GM04503 (cell line): ENCODE measurements at places on chromosomes 13 and 19.

DNA sequence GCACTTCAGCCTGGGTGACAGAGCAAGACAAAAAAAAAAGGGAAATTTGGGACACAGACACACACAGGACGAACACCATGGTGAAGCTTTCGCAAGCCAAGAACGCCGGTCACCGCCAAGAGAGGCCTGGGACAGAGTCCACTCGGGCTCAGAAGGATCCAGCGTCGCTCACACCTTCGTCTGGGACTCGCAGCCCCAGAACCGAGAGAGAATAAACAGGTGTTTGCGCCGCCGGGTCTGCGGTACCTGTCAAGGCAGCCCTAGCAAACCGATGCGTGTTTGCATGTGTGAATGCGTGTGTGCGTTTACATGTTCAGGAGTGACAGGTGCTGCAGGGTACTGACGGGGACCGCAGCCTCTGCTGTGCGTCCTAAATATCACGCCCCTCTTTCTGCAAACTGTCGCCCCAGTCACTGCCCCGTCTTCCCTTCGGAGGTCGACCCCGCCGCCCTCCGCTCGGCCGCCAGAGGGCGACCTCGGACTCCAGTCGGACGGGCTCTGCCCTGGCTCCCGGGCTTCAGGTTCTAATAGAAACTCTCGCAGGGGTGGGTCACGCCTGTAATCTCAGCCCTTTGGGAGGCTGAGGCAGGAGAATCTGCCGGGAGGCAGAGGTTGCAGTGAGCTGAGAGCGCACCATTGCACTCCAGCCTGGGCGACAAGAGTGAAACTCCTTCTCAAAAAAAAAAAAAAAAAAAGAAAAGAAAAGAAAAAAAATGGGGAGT is 11.8 kb upstream of the CSNK1G2 start:
- DNase-seq: no peak

GRCh38 chr19:1599460-1599846 is 5.8 kb downstream of the UQCR11 start:
- DNase-seq: no peak

GRCh38 chr13:28655561-28655960 is 3.4 kb upstream of the POMP start:
- no peak for DNase-seq

DNA sequence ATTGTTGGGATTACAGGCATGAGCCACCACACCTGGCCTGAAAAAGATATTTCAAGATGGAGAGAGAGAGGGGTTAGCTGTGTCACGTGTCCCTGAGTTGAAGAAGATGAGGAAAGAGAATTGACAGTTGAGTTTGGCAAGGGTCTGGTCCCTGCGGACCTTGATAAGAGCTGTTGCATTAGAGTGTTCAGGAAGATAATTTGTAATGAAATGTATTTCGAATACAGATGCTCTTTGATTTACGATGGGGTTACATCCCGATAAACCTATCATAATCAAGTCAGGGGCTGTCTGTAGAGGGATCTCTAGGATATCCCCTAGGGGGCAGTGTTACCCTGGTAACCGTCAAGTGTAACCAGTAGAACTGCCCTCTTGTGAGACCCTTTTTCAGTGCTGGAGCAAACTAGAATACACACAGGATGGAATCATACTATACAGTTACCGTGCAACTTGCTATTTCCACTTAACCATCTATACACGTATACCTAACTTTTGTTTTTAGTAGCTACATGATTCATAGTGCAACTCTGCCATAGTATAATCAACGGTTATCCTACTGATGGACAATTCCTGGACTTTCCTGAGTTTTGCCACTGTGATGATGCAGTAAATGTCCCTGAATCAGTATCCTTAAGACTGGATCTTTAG is 1.5 kb upstream of the ELOF1 start:
- peak; percentile 17 for DNase-seq

- DNase-seq: no peak
These were observed 251.6 kb upstream of the GPC6 start for GRCh38 chr13:92974905-92975429.

DNA sequence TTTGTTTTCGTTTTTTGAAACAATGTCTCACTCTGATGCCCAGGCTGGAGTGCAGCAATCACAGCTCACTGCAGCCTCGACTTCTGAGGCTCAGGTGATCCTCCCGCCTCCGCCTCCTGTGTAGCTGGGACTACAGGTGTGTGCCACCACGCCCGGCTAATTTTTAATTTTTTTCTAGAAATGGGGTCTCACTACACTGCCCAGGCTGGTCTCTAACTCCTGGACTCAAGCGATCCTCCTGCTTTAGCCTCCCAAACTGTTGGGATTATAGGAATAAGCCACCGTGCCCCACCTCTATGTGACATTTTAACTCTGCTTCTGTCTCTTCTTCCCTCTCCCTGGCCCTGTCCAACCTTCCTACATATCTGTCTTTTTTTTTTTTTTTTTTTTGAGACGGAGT is 5.1 kb downstream of the ATP1A3 start:
- no peak for DNase-seq

DNA sequence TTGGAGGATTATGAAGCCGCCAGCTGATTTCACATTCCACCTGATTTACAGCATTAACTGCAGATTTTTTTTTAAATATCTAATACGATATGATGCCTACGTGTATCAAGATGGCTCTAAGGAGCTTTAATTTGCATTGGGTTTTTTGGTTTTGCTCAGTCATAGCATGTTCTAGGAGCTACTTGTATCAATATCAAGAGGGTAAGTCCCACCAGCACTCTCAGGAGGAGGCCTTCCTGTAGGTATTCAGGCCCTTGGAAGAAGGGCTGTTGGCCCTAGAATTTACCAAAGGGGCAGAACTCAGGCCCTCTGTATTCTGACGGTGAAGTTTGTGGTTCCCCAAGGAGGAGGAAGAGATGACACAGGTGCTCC is 97.2 kb upstream of the IPO5 start:
- DNase-seq: no peak

DNA sequence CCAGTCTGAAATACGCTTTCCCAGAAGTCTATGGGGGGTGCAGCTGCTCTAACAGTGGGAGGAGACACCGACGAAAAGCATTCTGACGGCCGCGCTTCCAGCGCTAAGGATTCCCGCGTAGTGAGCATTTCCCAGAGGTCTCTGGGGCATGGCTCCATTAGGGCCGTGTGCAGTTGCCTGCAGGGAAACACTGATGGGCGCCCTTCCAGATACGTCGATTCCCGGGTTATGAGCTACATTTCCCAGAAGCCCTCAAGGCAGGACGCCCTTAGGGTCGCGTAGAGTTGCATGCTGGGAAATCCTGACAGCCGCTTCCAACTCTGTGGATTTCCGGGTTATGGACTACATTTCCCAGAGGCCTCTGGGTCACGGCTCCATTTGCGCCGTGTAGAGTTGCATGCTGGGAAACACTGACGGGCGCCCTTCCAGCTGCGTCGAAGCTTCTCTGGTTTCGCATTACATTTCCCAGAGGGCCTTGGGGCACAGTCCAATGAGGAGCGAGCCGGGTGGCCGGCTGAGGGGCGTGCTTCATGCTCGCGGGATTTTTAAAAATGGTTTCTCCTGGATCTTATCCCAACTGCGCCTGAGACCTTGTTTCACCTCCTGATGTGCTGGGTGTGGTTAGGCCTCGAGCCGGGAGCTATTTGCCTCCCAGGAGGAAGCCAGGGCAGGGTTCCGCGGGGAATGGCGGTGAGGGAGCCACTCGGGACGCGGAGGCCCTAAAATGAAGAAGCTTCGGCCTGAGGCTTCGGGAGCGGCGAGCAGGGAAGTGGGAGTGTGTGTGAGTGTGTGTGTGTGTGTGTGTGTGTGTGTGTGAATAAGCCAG is 17.2 kb upstream of the ZNF331 start:
- peak; percentile 96 for DNase-seq
